Mucosa of gallbladder (tissue), 1 donor: ENCODE measurements at places on chromosomes 1 and 21. TPM values are rescaled to one million over a fixed set of nuclear protein-coding genes. Genes with fewer than 3 reads are reported as not detected.

GRCh38 chr1:46053734-46054133 is 78.7 kb downstream of the PIK3R3 start:
- no peak for DNase-seq

DNA sequence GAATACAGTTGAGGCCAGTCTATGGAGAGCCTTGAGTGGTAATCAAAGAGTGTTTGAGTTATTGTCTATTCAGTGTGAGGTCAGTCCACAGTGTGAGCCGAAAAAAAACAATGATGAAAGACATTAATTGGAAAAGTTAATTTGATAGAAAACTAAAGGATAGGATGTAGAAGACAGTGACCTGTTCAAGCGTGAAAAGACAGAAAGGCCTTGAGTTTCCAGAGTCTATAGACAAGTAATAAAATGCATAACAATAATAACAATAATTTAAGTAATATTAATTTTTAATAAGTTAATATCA is 90.4 kb downstream of the SLC30A10 start:
- no peak for DNase-seq

GRCh38 chr1:151459331-151460046 is at the start of gene POGZ:
TSS of gene POGZ (minus strand) at chr1:151459494. CDS start at chr1:151442204, 17,290 bp downstream.
- DNase-seq, result peak; percentile 96

- no peak for DNase-seq
Observed at GRCh38 chr1:52364235-52364839, 1.7 kb downstream of the CC2D1B start.

DNA sequence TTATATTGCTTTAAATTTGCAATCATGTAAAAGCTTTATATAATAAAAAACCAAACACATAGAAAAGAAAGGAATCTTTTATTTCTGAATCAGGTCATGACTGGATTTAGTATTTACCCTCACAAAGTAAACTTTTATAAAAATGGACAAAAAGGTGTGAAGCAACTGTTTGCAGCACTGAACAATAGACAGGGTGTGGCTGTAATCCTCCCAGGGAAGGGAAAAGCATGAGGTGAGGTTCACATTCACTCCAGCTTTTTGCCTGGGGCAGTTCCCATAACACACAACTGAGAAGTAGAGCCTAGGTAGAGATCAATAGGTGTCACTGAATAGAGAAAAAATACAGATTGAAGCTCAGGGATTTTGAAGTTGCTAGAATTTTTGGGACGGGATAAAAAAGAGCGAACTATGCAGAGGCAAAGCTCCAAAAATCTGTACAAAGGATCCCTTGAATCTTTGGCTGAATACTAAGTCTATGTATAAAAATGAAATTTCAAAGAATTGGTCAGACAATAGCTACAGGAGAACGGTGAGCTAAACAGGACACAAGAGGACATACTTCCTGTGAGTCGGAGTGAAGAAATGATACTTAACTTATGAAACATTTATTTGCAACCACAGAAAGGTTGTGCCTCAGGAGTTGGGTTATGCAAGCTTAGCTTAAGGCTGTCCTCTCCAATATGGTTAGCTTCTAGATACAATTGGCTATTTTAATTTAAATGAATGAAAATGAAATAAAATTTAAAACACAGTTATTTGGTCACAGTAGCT is 162.0 kb upstream of the ZP4 start:
- no peak for DNase-seq

DNA sequence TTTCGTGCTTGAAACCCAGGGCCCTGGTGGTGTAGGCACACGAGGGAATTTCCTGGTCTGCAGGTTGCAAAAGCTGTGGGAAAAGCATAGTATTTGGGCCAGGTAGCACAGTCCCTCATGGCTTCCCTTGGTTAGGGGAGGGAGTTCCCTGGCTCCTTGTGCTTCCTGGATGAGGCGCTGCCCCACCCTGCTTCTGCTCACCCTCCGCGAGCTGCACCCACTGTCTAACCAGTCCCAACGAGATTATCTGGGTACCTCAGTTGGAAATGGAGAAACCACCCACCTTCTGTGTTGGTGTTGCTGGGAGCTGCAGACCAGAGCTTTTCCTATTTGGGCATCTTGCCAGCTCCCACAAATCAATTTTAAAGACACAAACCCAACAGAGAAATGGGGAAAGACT is 183.0 kb downstream of the PHTF1 start:
- peak; percentile 16 for DNase-seq

- no peak for DNase-seq
Observed at GRCh38 chr1:59766227-59766855, 48.4 kb upstream of the HOOK1 start.

DNA sequence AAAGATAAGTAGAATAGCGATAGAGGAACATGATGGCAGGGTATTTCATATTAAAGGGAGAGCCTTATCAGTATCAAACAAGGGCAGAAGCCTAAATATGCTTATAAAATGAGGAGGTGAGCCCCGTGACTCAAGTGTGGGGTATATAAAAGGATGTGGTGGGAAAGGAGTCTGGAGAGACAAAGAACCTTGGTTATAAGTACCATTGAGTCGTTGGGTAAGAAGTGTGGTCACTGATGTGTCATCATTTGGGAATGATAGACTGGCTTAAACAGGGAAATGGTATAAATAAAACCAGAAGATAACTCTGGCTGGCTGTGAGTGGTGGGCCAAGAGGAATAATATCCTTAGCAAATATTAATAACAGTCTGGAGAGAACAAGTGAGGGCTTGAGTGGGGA is 10.9 kb upstream of the CD5L start:
- no peak for DNase-seq

- no peak for DNase-seq
Observed at GRCh38 chr1:204250428-204251030, 36.7 kb upstream of the GOLT1A start.

DNA sequence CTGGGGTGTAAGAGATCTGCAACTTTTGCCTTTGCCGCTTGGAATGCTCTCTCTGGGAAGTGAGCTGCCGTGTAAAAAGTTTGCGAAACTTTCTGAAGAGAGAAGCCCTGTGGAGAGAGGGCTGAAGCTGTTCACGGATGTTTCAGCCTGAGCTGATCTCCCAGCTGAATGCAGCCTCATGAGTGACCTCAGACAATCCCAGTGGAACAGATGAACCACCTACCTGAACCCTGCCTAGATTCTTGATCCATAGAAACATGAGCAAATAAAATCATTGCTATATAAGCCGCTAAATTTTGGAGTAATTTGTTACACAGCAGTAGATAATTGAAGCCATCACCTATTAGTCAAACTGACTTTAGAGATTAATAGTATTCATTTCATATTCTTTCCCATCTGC is 4.4 kb upstream of the ALG6 start:
- no peak for DNase-seq

The HES5 gene
- 0.20 TPM for total RNA-seq

The APOBEC4 gene
- total RNA-seq, result not detected
